Bronchus fibroblast of lung (primary cell): ENCODE measurements at places on chromosomes 7 and 10. TPM values are rescaled to one million over a fixed set of nuclear protein-coding genes. Genes with fewer than 3 reads are reported as not detected.

Gene IFIT1B
- not detected in 2 replicates for total RNA-seq

Gene PDGFA
- total RNA-seq = 4.2 and 6.1 TPM in 2 replicates

Gene IDI2
- not detected in 2 replicates for total RNA-seq

Gene PWWP2B
- total RNA-seq = 4.2 and 4.5 TPM in 2 replicates

Gene CLCN1
- total RNA-seq = under 0.01 TPM in 1 of 2 replicates, not detected in the other

Gene UNCX
- not detected in 2 replicates for total RNA-seq

Gene CDHR3
- total RNA-seq = 2.2 and 2.9 TPM in 2 replicates

Gene PLCE1
- 3.0 and 3.5 TPM in 2 replicates for total RNA-seq

Gene OR2A5
- total RNA-seq = not detected in 2 replicates

Gene SCART1
- total RNA-seq = 0.15 and 0.34 TPM in 2 replicates

Gene ACSM6
- not detected in 2 replicates for total RNA-seq

Gene COL26A1
- 1.0 TPM in 1 of 2 replicates, not detected in the other for total RNA-seq

Gene FFAR4
- total RNA-seq = not detected in 2 replicates

Gene NAT16
- under 0.01 and 0.15 TPM in 2 replicates for total RNA-seq

Gene LRRN3
- 0.59 and 0.84 TPM in 2 replicates for total RNA-seq

Gene ATOH7
- total RNA-seq = 0.30 TPM in 1 of 2 replicates, not detected in the other

Gene LRIT2
- not detected in 2 replicates for total RNA-seq

Gene CRYGN
- total RNA-seq = not detected in 2 replicates

Gene GNGT1
- total RNA-seq = not detected in 2 replicates

Gene TMEM229A
- under 0.01 TPM in 1 of 2 replicates, not detected in the other for total RNA-seq

Gene ZP3
- 0.84 and 2.5 TPM in 2 replicates for total RNA-seq

Gene C10orf62
- not detected in 2 replicates for total RNA-seq
